ENCODE measurements at places on chromosomes 2 and 18.

DNA sequence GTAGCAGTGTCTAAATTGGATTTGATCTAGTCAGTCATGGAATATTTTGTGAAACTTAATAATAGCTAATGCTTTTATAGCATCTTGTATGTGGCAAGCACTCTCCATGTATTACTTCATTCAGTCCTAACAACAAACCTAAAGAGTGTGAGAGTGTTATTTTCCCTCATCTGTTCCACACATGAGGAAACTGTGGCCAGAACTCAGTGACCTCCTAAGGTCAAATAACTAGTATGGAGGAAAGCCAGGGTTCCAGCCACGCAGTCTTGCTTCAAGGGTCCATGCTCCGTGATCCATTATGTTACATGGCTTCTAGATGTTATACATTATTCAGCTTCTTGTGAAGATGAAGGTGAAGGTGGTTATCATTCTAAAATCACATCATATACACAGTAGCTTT is 45.5 kb downstream of the TWSG1 start:
- DNase-seq, result no peak

- DNase-seq, result no peak
Measured at GRCh38 chr18:59478591-59478990, 119.5 kb upstream of the LMAN1 start.

DNA sequence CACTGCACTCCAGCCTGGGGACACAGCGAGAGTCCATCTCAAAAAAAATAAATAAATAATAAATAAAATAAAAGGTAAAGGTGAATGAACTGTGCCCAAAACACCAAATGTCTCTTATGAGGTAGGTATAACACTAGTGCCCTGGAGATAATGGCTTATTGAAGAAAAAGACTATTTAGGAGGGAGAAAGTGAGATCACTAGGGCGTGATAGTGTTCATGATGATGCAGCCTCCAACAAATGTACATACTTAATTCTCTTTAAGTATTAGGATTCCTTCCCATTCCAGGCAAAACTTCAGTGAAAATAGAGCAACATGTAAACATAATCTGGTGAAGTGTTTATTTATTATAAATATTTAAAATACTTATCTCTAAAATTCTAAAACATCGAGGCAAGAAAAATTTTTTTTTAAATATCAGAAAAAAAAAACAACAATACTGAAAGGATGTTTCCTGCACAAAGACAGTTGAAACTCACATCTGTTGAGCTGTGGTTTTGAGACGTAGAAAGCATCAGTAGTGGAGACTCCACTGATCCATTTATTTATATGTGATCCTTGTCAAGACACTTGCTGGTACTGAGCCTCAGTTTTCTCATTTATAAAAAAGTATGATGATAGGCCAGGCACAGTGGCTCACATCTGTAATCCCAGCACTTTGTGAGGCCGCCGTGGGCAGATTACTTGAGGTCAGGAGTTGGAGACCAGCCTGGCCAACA is 183.3 kb downstream of the LRP1B start:
- no peak for DNase-seq

DNA sequence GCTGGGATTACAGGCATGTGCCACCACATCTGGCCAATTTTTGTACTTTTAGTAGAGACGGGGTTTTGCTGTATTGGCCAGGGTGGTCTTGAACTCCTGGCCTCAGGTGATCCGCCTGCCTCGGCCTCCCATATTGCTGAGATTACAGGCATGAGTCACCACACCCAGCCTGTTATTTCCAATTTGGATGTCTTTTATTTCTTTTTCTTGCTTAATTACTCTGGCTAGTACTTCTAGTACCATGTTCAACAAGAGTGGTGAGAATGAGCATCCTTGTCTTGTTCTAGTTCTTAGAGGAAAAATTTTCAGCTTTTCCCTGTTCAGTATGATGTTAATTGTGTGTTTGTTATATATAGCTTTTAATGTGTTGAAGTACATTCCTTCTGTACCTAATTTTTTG is 23.4 kb downstream of the CCDC138 start:
- no peak for DNase-seq

DNA sequence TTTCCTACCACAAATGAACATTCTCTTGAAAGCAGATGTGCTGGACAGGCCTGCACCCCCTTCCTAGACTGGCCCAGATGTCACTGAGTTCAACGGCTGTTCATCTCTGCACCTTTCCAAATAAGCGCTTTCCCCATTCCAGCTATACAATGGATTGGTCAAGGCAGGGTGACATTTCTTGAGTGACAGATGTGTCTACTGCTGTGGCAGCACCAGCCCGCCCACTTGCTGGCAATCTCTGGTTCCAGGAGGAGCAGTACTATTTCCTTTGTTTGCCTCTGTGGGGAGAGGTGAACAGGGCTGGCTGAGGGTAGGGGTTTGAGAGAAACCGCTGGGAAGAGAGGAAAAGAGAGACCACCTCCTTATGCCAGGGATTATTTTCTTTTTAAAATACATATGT is 269.5 kb upstream of the POU3F3 start:
- DNase-seq, result no peak

DNA sequence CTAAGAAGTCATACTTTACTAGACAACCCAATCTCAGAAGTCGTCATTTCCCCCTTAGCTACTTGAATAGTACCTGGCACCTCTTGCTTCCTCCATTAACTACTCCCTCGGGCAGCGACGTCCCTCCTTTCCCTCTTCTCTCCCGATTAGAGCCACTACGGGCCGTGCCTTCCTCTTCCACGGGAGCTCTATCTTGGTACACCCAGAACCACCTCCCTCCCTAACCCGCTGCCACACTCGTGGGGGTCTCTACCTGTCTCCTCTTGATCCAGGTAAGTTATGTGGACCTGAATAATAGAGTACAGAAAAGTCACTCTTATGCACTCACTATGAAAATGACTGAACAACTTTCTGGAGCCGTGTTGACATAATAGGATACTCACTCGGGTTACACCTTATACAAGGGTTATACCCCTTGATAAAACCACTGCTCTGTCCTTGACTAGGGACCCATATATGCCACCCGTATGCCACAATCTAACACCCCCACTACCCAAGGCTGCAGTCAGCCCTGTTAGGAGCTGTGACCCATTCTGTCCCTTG is 595 bp upstream of the HDHD2 start:
- DNase-seq, result no peak

DNA sequence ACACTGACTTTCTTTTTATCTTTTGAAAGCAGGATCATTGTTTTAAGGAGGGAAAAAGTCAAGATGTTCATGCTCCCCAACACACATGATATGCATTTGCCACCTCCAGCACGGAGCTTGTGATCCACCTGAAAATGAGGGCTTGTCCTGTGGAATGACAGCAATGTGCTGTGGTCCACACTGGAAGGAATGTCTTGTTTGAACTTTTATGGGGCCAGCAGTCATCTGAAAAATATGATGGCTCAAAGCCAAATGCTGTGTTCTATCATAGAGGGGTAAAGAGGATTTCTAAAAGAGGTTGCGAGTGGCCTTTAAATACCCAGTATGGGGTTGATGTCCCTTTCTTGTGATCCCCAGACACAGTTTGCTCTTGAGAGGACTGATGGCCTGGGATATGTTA is 226.5 kb upstream of the SPRED2 start:
- no peak for DNase-seq

GRCh38 chr2:100260712-100261620 is 61.3 kb downstream of the LONRF2 start:
- DNase-seq, result peak; percentile 88

- no peak for DNase-seq
Measured at GRCh38 chr2:188478724-188479123, 187.1 kb downstream of the GULP1 start.

- no peak for DNase-seq
Measured at GRCh38 chr2:232879618-232880494, 9.8 kb downstream of the SNORC start.

- no peak for DNase-seq
Measured at GRCh38 chr18:8165095-8165494, 444.1 kb upstream of the RAB12 start.

DNA sequence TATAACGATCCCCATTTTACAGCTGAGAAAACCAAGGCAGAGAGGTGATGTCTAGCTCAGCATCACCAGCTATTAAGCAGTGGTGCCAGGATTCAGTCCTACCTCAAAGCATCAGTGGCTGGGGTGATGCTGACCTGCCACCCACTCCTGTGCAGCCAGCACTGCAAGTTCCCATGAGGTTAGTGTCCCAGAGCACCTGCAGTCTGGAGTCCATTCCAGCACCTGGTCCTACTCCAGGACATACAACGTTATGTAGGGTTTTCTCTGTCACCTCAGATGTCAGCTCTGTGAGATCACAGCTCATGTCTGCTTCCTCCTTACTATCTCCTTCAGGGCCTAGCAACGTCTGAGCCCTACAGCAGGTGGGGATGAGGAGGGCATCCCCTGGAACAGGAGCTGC is 328.0 kb upstream of the HS6ST1 start:
- no peak for DNase-seq

- no peak for DNase-seq
Measured at GRCh38 chr2:6958616-6959235, 41.5 kb downstream of the RNF144A start.

- DNase-seq, result no peak
Measured at GRCh38 chr2:82740527-82740926, 1718.6 kb downstream of the SUCLG1 start.

DNA sequence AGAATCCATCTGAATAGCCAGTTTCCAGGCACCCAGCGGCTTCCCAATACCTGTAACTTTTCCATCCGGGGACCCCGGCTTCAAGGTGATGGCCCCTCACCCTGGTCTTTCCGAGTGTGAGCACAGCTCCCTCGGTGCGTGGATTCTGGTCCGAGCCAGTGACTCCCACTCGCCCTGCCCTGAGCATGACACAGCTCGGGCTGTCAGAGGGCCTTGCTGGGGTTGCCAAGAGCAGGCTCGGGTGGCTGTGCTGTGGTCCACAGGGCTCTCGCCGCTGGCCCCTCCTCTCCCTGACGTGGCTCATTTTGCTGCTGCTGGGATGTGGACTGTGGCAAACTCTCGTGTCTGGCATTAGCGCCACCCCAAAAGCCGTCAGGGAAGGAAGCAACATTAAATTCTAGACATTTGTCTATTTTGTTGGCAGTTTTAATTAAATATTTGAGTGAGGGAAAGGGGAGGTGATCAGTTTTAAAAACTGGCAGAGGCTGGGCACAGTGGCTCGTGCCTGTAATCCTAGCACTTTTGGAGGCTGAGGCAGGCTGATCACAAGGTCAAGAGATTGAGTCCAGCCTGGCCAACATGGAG is 5.6 kb upstream of the ESPNL start:
- no peak for DNase-seq

DNA sequence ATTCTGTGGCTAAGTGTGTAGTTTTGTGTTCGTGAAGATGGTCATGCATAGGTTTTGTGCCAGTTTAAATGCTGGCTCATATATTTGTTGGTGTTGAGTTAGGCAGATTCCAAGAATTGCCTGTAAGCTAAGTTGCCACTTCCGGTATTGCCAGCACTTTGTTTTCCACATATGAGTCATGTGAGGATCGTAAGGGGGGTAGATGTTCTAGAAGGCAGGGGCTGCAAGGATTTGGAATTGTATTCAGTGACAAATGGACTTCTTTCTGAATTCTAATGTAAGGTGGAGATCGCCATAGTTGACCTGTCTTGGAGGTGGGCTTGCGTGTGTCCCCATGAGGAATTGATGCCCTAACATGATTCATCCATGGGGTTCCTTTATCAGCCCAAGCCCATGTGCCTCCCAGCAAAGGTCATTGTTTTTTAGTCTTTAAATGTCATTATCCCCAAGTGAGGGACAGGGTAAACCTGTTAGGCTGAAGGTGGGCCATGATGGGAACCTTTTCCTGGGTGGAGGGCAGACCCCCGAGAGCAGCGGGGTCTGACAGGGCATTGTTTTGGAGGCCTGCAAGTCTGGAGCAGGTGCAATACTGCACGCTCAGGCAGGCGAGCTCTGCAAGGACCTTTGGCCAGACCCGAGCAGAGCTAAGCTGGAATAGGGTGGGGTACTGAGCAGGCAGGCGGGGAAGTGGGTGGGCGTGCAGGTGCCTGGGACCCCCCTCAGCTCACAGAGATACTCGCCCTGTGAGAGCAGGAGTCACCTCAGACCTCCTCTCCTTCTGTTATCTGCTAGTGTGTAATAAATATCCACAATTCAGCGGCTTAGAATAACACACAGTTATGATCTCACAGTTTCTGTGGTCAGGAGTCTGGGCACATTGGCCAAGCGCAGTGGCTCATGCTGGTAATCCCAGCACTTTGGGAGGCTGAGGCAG is 77.4 kb downstream of the LRRFIP1 start:
- DNase-seq, result no peak

DNA sequence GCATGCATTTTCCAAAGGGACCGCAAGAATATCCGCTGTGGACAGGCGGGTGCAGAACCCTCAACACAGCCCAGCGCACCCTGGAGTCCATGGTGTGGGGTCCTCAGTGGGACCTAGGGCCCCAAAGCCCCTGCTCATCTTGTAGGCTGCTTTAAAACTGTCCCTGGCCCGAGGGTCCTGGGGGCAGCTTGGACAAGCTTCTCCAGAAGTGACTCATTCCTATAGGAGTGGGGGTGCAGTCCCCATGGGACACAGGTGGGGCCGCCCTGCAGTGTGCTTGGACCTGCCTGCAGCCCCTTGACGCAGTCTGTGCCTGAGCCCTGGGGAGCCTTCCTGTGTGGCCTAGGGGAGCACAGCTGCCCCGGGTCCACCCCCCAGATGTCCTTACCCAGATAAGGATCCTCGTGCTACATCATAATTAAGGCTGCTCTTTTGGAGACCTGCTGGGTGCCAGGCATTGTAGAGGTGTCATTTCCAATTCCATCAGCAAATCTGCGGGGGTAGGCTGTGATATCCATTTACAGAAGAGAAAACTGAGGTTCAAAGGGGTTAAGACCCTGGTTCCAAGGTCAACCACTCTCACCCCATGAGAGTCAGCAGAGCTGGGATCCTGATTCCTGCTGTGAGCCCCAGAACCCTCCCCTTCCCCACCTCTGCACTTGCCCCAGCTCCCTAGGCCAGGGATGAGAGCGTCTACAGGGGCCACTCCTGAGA is 1.7 kb upstream of the HS6ST1 start:
- no peak for DNase-seq

DNA sequence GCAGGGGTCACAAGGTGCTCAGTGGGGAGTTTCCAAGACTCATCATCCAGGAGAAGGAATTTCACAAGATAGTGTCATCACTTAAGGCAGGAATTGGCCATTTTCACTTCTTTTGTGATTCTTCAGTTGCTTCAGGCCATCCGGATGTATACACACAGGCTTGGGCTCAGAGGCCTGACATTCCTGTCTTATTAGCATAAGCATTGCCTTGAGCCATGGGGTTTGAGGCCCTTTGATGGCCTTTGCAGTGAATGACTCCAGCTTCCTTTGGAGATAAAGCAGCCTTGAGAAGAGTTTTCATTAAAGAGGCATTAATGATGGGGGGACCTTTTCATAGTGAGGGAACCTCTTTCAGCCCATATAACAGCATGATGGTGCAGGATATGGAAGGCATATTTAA is 366.0 kb upstream of the CNTNAP5 start:
- DNase-seq, result no peak

GRCh38 chr2:231571661-231572191 is 20.9 kb upstream of the TEX44 start:
- no peak for DNase-seq

- no peak for DNase-seq
Measured at GRCh38 chr2:212811036-212811805, 272.6 kb upstream of the ERBB4 start.

- DNase-seq, result no peak
Measured at GRCh38 chr2:113840518-113840917, 49.4 kb upstream of the ACTR3 start.

All from cerebellar nuclear complex (tissue), 1 donor.